GM18507 (cell line): ENCODE measurements at places on chromosomes 3 and 15.
A peak's percentile ranks its signal among the peaks of the same experiment; 100 is the strongest.

- no peak for DNase-seq
Observed at GRCh38 chr3:52333869-52334557, 17.9 kb downstream of the DNAH1 start.

GRCh38 chr3:177441276-177441812 is 244.1 kb upstream of the TBL1XR1 start:
- no peak for DNase-seq

DNA sequence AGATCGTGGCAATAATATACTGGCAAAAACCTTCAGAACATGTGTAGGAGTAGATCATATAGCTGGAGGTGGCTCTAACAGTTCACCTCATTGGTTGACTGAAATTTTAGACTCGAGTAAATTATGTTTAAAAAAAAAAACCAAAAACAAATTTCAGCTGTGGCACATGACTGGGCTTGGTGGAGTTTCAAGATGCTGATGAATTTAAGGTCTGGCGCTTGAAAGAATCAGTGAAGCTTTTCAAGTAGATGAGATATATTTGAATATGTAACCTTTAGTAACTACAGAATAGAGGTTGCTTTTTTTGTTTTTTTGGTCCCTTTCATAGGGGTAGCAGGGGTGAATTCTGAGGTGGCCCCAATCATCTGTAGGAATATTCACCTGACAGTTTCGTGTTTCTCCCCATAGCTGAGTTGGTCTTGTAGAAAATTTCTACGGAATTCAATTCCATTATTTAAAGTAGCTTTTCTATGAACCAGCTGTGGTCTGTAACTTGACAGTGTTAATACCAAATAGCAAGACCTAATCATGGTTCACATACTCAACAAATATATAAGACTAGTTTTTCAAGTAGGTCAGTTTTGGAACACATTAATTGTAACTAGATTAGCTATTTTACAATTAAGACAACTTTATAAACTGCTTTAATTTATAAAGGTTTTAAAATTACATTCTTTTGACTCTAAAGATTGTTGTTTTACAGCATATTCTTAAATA is 65.6 kb downstream of the MAP4 start:
- DNase-seq: no peak

- DNase-seq: no peak
Observed at GRCh38 chr15:68278595-68279405, 1.3 kb downstream of the FEM1B start.

DNA sequence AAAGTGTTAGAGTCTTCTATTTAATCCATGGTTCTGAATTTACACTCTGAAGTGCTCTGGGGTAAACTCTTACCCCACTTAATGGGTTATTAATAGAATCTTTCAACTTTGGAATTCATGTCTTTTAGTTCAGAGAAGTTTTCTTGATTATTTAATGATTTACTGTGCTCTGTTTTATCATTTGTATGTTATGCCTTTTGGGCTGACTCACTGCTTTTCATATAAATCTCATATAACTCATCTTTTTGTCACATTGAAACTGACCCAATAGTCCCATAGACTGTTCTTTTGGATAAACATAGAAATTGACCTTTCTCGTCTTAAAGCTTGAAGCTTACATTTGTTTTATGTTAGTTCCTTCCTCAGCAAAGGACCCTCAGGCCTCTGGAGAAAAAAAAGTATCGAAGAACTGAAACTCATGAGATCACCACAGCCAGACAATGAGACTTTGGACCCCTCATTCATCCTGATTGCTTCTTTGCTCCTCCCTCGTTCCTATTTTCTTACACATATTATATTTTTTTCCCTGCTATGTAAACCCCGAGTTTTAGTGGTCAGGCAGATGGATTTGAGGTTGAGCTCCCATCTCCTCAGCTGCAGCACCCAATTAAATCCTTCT is 229.1 kb upstream of the CBLB start:
- no peak for DNase-seq

GRCh38 chr3:186821429-186822387 is 15.4 kb upstream of the RFC4 start:
- DNase-seq: no peak

- DNase-seq: no peak
Observed at GRCh38 chr3:193656878-193657282, 63.9 kb downstream of the OPA1 start.

DNA sequence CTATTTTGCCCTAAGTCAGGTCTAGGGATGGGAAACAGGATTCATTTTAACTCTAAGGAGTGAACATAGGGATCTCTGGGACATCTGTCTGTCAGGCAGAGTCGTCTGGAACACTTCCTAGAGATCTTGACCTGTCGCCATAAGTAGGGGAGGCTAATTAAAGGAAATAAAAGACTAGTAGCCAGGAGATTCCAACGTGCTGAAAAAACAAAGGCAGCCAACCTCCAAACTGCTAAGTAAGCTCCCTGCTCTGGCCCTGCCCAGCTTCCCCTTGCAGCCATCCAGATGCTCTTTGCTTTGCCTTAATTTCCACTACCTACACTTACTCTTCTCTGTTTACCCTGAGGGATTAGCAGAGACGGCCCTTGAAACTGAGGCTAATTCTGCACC is 18.4 kb upstream of the TSEN2 start:
- no peak for DNase-seq

DNA sequence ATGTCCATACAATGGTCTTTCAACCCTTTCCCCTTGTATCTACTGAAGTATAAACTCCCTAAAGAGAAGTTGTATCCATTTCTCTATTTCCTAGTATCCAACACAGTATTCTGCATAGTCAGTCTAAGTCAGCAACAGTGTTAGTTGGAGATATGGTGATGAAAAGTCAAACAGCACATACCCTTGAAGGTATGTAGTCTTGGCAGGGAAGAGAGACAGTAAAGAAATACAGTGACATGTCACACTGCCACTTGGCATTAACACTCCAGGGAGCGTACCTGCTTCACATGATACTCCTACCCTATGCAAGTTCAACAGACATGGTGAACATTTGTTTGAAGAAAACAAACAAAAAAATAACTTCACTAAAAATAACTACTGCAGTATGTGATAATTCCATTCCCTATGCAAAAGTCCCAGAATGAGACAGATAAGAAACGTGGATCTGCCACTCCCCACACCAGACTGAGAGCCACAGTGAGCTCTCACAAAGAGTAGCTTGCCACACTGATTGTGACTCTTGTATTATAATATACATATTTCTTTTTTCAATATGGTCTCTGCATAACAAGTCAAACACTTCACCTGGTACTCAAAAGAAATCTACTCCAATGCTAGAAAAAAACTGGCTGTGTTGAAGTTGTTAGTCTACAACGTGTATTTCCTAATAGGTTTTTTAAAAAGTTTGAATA is 5.9 kb downstream of the PDCD10 start:
- no peak for DNase-seq

DNA sequence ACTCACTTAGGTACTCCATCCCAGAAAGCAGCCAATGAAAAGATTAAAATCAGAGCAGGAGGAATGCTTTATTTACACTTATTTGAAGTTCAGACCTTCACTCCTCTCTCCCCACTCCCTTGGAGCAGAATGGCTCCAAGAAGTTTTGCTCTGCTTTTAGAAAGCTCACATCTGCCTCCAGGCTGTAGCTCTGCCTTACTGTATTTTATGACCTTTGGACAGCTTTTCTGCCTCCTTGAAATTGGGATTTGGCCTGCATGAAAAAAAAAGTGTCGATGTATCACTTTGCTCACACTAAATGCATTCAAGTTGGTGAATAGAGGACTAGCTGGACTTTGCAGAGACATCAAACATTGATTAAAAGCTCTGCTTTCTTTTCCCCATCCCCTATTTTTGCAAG is 95.3 kb downstream of the SLC9A9 start:
- DNase-seq: no peak

DNA sequence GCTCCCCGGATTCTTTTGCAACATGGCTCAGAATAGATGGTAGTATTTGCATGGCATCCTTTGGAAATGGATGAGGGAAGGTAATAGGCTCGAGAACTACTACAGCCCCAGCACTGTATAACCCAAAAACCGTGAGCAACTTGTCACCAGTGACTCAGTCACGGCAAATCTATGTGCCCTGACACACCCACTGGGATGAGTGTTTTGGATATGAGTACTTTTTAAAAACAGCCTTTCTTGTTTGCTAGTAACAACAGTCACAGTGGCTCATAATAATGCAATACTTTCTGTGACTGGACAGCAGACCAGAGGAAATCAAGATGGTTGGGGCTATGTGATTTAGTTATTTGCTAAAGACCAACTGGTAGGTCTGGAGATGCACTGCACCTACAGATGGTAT is 299.6 kb downstream of the ULK4 start:
- DNase-seq: no peak

GRCh38 chr15:94723801-94724200 is 492.4 kb downstream of the MCTP2 start:
- no peak for DNase-seq

- no peak for DNase-seq
Observed at GRCh38 chr3:16633948-16634347, 28.7 kb upstream of the DAZL start.

GRCh38 chr3:46052531-46052930 is 25.2 kb upstream of the XCR1 start:
- DNase-seq: no peak

DNA sequence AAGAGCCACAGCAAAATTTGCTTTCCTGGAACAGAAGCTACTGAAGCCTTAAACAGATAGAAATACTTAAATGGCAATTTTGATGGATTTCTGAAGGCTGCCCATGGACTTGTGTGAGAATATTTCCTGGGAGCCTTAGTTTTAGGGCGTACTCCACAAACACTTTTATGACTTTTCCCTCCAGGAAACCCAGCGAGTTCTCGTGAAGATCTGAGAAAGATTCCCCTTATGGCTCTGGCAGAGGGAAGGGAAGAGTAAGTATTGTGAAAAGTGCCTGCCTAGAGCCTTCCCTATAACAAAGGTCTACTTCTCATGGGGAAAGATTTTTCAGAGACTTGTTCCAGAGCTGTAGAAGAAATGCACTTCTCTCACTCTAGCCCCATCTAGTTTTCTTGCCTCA is 31.1 kb upstream of the TRAT1 start:
- no peak for DNase-seq

DNA sequence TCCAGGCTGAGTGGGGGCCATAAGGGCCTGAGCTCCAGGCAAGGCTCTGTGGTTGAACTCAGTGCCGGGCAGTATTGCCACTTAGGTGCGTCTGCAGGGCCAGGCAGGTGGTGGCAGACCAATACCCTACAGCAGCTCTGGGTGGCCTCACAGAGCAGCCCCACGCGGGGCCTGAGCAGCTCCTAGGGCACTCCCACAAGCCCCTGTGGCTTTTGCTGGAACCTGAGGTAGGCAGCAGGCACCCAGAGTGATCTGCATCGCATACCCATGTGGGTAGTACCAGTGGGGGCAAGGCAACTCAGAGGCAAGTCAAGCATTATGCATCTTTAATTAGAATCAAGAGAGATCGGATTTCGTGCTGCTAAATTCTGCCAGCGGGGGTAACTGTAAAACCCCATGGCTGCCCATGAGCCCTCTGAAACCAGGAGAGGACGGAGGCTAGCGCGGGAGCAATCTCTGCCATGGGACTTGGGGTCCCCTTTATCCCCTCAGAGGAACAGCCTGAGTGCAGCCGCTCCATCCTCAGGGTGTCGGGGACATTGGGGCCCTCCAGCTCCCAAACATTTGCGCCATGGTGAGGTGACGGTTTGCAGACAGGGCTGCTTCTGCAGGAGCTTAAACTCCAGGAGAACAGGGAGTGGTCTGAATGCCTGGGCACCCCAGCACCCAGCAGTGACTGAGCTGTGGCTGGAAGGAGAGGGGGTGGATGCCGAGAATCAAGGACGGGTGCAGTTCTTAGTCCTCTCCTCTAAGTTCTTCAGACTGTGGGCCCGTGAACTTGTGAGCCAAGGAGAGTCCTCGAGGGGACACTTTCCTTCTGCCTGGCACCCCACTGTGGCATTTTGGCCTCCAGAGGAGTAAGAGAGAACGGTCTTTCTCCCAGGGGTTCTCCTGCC is 62.4 kb upstream of the PCSK6 start:
- DNase-seq: no peak

- no peak for DNase-seq
Observed at GRCh38 chr3:56019490-56020146, 448.6 kb downstream of the ERC2 start.

DNA sequence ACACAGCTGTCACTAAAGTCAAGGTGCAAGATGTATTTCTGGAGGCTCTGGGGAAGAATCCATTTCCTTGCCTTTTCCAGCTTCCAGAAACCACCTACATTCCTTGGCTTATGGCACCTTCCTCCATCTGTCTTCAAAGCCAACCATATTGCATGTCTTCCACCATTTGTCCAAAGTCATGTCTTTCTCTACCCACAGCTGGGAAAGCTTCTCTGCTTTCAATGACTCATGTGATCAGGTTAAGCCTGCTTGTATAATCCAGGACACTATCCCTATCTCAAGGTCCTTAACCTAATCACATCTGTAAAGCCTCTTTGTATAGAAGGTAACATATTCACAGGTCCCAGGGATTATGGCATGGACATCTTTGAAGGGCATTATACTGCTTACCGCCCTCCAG is 14.2 kb downstream of the ARHGAP31 start:
- DNase-seq: no peak

DNA sequence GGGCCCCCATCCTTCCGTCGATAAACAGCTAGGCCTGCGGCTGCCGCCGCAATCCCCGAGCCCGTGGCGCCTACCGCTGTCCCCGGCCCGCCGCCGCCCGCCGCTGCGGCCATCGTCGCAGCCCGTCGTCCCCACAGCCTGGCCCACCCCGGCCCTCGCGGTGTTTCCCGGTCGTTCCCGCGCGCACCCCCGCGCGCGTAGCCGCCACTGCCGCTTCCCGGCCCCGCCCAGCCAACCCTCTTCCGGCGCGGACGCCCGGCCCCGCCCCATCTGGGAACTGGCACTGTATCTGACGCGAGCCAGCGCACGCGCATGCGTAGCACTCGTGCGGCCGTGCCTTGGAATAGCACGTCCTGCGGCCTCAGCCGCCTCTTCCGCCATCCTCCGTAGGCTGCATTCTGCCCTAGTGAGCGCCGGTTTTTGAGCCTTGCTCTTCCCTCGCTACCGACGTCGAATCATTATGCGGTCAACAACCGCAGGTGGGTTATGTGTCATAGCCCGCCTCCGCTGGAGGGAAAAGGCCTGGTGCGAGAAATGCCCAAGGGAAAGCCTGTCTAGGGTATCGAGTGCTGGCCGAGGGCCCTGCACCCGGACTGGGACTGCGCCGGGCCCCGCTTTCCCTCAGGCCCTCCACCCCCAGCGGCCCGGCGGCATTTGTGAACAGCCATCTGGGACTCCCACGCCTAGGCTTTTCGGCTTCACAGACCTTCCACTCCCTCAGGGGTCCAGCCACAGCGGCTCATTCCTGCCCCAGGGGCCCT is at the start of gene SMARCC1:
Gene SMARCC1, minus strand, starts transcription at position 209 of the 761 bp plus-strand sequence. Its CDS starts 96 bp downstream, at position 113.
- DNase-seq: peak; percentile 92

DNA sequence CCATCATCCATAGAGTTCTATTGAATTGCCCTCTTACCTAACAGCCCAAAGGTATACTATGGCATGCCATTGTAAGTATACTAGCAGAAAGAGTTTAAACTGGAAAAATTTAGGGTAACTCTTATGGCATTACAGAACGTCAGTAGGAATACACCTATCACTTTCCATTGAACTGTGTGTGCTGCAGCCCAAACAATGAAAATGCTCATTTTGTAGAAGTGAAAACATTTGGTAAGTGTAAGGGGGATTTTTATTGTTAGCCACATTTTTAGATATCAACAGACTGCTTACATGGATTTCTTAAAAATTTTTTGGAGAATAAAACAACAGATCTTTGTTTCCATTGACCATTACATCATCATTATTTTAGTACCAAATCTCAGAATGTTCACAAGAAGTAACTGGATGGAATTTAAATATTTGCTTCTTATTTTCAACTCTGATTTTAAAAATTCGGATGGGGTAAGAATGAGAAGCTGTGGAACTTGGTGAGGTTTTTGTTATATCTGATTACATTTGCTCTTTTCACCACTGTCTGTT is 245.9 kb downstream of the UBE2E2 start:
- no peak for DNase-seq
